ENCODE measurements at places on chromosomes 2 and 18.

DNA sequence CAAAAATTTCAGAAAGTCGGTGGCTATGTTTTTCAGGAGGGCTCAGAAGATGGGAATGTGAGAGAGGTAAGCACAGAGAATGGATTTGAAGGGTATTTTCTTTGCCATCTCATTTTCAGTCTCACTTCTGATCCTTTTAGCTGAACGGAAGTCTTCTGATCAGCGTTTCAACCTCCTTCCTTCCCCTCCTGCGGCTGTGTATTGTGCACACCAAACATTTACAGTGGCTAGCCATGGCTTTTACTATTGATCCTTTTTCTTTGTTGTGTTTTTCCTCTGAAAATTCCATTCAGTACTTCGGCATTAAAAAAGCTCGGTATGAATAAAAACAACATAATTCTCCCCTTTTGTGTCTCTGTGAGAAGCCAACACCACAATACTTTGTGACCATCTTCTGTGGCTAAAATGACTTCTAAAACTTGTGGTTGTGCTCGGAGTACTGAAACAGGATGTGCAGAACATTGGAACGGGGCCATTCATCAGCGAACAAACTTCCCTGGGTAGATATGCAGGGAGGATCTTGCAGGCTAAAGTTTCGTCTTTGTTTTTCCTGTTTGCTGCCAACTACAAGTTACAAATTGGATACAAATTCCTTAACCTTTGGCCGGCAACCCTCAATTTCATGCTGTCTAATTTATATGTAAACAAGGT, 260.8 kb upstream of the FAM98A start:
- no peak for DNase-seq

GRCh38 chr2:86413296-86414094, 27.7 kb upstream of the KDM3A start:
- no peak for DNase-seq

DNA sequence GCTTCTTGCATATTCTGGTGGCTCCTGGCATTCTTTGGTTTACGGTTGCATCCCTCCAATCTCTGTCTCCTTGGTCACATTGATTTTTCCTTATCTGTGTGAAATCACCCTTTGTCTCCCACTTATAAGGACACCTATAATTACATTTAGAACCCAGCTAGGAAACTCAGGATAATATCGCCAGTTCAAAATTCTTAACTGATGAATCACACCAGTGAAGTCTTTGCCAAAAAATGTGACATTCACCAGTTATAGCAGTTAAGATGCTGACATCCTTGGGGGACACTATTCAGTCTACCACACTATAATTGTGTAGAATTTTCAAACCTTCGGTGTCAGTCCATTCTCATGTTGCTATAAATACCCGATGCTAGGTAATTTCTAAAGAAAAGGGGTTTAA, 320.2 kb downstream of the TMX3 start:
- DNase-seq = peak; percentile 71

- peak; percentile 54 for DNase-seq
These were observed 95.5 kb downstream of the THNSL2 start for GRCh38 chr2:88265352-88266303.

- no peak for DNase-seq
These were observed 1393.7 kb downstream of the DSC3 start for GRCh38 chr18:29648891-29649290.

- no peak for DNase-seq
These were observed 269.6 kb downstream of the ARHGAP15 start for GRCh38 chr2:143398781-143399180.

- DNase-seq = peak; percentile 65
These were observed 559 bp downstream of the TMEM37 start for GRCh38 chr2:119431976-119432850.

GRCh38 chr2:138922973-138923563, 142.9 kb upstream of the NXPH2 start:
- peak; percentile 45 for DNase-seq

DNA sequence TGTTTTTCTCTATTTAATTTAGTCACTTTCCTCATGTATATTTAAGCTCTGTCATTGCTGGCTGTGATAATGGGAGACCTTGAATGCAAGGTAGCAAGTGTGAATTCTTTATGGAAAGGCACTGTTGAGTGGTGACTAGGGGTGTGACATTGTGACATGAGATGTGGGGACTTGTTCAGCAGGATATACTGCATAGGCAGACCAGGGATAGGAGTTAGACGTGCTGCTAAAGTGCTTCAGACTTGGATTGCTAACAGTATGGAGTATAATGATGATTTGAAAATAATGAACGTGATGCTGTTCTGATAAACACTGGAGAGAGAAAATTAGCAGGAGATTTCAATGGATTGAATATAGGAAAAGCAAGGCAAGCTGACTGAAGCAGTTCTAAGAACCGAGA, 135.1 kb downstream of the NCOA1 start:
- DNase-seq = no peak

GRCh38 chr2:26712486-26713465, 20.3 kb downstream of the KCNK3 start:
- DNase-seq = no peak

GRCh38 chr2:176851200-176851888, 361.2 kb upstream of the HNRNPA3 start:
- no peak for DNase-seq

- DNase-seq = peak; percentile 66
These were observed 166.2 kb downstream of the TCF4 start for GRCh38 chr18:55421615-55422419.

DNA sequence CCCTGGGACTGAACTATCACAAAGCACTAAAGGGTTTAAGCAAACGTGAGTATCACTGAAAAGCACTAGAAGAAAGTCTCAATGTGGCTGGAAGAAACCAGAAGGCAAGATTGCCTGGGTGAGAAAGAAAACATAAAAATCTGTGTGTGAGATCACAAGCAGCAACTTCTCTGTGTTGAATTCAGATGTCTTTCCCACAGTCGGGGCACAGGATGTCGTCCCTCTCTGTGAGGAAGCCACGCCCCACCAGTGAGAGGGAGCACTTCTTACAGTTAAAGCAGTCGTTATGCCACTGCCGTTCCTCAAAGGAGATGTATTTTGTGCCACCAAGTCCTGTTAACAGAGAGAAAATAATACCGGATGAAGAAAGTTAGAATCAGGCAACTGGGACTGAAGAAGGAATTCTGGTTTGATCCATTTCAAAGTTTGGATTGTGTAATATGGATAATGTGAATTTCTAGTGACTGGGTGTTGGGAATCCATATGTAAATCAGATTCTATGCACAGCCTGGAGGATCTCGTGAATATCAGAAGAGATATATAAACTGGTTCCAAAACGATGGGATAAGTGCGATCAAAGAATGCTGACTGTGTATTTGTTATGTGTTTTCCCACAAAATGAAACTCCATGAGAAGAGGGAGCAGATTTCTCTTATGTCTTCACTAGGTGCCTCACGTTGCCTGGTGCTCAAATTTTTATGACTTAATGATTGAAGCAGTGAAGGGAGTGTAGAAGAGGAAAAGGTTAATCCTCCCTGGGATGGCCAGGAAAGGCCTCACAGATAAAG, 24.0 kb downstream of the C2orf49 start:
- DNase-seq = no peak

- no peak for DNase-seq
These were observed 38.1 kb downstream of the FN1 start for GRCh38 chr2:215397632-215398341.

- DNase-seq = no peak
These were observed 248.7 kb downstream of the RNF152 start for GRCh38 chr18:61643884-61644647.

- DNase-seq = no peak
These were observed 159.9 kb upstream of the SESTD1 start for GRCh38 chr2:179424571-179424970.

- peak; percentile 39 for DNase-seq
These were observed 4.9 kb upstream of the SLC14A1 start for GRCh38 chr18:45719106-45719505.

- DNase-seq = no peak
These were observed 2.5 kb upstream of the HOXD4 start for GRCh38 chr2:176148751-176149421.

GRCh38 chr2:118974103-118974993, 32.4 kb downstream of the MARCO start:
- DNase-seq = peak; percentile 43

DNA sequence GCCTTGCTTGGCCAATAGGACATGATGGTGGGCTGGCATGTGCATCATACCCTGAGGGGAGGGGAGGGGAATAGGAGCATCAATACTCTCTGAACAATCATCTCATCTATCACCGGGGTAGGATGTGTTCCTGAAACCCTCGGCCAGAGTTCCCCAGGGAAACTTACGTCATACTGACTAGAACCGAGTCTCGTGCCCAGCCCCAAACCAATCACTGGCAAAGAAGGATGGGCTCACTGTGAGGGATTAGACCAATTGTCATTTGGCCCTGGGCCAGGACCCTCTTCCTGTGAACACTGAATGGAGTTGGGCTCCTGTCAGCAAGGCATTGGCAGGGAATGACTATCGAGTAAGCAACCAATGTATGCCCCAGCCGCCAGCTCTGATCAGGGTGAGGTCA, 261.5 kb downstream of the MYCN start:
- DNase-seq = no peak

DNA sequence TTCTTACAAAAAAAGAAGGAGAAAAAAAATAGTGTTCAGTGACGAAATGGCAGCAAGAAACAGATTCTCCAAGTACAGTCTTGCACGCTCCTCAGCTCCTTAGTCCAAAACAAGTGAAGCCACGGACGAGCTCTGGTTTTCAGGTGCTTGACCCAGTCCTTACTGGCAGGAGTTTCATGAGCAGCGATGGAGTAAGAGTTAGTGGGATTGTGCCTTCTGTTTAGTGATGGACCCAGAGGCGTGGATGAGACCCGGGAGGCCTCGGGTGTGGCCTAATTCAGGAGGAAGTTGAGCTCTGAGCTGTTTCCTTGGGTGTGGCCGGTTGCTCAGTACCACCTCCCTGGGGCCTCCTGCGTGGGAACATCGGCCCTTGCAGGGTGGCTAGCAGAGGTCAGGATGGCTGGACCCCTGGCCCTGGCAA, 52.0 kb downstream of the KIF5C start:
- DNase-seq = no peak

DNA sequence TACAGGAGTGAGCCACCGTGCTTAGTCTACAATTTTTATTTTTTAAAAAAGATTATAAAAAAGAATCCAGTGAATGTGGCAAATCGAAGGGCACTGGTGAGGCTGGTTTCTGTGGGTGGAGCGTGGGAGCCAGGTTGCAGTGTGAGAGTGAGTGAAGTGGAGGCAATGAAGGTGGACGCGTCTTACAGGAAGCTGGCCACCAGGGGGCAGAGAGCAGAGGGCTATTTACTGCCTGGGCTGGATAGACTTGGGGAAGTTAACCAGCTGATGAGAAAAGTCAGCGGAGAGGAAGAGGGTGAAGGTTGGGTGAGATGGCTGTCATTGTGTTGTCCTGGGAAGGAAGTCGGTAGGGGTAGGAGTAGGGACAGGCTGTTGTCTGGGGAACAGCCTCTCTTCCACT, 6.8 kb downstream of the SCTR start:
- DNase-seq = peak; percentile 23

- no peak for DNase-seq
These were observed 90.4 kb upstream of the CBLN2 start for GRCh38 chr18:72634500-72634899.

- peak; percentile 87 for DNase-seq
These were observed at the start of gene CYBRD1 for GRCh38 chr2:171522052-171522787. Gene CYBRD1, plus strand, starts transcription at chr2:171522474. Its CDS starts 72 bp downstream, at chr2:171522546.

GRCh38 chr2:104444392-104444791, 409.5 kb upstream of the POU3F3 start:
- DNase-seq = peak; percentile 30

DNA sequence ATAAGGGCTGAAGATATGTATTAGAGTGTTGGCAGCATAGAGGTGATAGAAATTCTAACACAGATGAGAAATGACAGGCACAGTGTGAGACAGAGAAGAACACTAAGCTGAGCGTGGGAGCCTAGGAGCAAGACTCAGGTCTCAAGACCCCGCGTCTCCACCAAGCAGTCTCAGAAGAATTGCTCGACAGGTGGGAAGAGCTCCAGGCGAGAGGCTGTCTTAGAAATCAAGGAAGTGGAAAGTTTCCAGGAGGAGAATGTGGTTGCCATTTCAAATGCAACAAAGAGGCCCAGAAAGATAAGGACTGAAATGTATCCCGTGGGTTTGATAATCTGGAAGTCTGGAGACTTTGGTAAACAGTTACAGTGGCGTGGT, 31.5 kb upstream of the CAB39 start:
- DNase-seq = no peak

GRCh38 chr2:156320486-156321098, 11.9 kb downstream of the NR4A2 start:
- peak; percentile 47 for DNase-seq

- no peak for DNase-seq
These were observed 116.9 kb downstream of the ALPK2 start for GRCh38 chr18:58511897-58512581.

GRCh38 chr2:443741-444140, 155.8 kb upstream of the ALKAL2 start:
- no peak for DNase-seq

DNA sequence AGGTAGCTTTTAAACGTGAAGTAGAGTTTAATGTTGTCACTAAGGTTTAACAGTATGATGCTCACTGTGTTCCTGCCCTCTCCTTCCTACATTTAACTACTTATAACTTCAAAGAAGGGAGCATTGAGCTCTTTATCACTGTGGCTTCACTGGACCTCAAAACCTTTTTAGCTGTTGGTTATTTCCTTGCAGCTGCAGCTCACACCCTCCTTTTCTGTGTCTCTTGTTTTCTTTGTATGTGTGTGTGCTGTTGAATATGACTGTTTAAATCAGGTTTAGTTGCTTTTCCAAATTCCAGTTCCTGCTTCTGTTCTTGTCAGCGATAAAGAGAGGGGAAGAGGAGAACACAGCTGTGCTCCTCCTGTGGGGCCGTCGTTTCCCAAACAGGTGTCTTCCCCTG, 208.0 kb downstream of the PTPRM start:
- DNase-seq = no peak

- no peak for DNase-seq
These were observed 2.4 kb downstream of the OSBPL1A start for GRCh38 chr18:24395049-24395795.

GRCh38 chr2:161208527-161209139, 48.4 kb downstream of the TANK start:
- peak; percentile 77 for DNase-seq

DNA sequence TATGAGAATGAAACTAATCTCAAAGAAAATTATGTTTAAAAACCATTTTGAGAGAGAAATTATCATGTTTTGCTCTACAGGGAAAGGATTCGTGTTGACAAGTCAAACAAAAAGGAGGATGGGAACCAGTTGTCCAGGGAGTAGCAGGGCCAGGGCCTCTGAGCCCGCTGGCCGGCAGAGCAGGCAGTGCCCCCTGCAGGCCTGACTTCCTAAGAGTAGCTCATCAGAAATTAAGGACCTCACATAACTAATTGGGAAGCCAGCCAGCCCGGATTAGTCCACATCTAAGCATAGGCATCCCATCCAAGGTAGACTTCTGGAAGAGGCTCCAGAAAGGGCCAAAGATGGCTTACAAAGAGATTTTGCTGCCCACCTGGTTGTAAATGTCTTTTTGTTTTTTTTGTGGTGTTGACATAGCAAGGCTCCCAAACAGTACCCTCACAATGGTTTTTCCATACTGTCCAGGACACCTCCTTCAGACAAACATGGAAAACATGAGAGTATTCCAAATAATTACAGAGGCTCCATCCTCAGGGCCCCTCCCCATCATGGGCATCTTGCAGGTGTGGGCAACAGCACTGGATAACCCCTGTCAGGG, 241.2 kb upstream of the TANK start:
- DNase-seq = peak; percentile 32

GRCh38 chr18:51051105-51051712, 21.2 kb downstream of the SMAD4 start:
- DNase-seq = peak; percentile 50

- DNase-seq = peak; percentile 44
These were observed 797 bp upstream of the GRHL1 start for GRCh38 chr2:9950521-9951271.

- peak; percentile 88 for DNase-seq
These were observed 286.0 kb upstream of the KYNU start for GRCh38 chr2:142591420-142591819.

All from fibroblast of skin of back (primary cell).